ENCODE measurements at places on chromosomes 3 and 15. TPM values are rescaled to one million over a fixed set of nuclear protein-coding genes. Genes with fewer than 3 reads are reported as not detected.

DNA sequence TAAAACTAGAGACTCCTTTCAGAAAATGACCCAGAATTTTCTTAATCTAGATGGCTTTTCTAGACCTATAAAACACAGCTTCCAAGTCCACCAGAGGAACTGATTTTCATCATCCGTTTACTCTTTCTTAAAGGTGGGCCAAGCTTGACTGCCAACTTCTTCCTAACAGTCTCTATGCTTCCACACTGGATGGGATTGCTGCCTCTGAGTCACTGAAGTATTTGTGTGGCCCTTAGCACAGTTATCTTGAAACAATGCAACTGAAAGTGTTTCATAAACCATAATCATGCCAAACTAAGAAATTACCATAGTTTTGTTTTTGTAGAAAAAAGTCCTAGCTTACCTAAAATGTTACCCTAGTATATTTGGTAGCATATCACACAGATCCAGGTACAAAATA lies 985.7 kb downstream of the TUSC7 start:
- DNase-seq, result no peak

GRCh38 chr3:67357610-67358458 lies 296.6 kb downstream of the SUCLG2 start:
- DNase-seq, result peak; percentile 36

- peak; percentile 17 for DNase-seq
Measured at GRCh38 chr3:79521221-79521848, 246.5 kb downstream of the ROBO1 start.

GRCh38 chr3:99699841-99700240 lies 61.4 kb downstream of the COL8A1 start:
- DNase-seq, result peak; percentile 64

DNA sequence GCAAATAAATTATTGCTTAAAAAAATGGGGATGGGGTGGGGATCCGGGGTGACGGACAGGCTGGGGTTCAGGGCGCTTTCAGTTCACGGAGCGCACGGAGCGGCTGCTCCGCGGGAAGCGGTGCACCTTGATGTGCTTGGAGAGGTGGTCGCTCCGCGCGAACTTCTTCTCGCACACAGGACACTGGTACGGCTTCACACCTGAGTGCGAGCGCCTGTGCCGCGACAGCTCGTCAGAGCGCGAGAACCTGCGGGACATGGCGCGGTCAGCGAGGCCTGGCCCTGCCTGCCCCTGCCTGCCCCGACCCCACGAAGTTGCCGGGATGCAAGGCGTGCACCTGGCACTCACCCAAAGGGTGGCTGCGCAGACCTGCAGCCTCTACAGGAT lies 13.6 kb downstream of the KLF15 start:
- DNase-seq, result no peak

DNA sequence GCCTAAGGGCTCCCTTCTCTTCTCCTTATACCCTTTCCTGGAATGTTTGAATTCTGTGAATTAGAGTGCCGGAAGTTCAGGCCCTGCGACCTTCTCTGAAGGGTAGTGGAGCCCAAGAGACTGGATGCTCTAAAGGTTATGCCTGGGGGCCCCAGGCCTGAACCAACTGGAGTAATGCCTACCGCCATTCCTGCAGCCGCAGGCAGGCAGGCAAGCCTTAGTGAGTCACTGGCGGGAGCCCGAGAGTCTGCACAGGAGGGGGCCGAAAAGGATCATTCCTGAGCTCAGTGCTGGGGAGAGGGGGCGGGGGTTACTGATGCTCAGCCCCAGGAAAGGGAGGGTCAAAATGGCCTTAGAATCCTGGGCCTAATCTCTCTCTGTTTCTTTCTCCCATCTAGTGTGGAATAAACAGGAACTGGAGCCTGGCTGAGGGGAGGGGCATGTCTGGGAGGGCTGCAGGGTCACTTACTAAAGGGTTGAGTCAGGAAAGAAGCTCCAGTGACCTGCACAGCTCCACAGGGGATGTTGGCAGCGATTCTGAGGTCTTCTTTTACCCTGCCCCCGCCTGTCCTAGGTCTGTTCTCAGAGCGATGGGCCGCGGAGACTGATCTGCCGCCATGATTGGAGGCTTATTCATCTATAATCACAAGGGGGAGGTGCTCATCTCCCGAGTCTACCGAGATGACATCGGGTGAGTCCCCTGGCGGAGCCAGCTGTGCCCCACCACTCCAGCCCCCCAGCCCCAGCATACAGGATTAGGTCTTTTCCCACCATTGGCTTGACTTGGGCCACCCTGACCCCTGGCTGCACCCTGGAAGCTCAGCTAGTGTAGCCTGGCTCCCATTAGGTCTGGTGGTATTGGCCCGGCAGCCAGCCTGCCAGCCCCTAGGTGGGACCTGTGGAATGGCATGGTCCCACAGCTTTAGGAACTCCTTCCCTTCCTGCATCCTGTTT lies 2.0 kb downstream of the AP2M1 start:
- peak; percentile 93 for DNase-seq

- no peak for DNase-seq
Measured at GRCh38 chr3:146884296-146884695, 279.1 kb upstream of the PLSCR5 start.

- no peak for DNase-seq
Measured at GRCh38 chr15:101534376-101534970, 45.0 kb upstream of the PCSK6 start.

DNA sequence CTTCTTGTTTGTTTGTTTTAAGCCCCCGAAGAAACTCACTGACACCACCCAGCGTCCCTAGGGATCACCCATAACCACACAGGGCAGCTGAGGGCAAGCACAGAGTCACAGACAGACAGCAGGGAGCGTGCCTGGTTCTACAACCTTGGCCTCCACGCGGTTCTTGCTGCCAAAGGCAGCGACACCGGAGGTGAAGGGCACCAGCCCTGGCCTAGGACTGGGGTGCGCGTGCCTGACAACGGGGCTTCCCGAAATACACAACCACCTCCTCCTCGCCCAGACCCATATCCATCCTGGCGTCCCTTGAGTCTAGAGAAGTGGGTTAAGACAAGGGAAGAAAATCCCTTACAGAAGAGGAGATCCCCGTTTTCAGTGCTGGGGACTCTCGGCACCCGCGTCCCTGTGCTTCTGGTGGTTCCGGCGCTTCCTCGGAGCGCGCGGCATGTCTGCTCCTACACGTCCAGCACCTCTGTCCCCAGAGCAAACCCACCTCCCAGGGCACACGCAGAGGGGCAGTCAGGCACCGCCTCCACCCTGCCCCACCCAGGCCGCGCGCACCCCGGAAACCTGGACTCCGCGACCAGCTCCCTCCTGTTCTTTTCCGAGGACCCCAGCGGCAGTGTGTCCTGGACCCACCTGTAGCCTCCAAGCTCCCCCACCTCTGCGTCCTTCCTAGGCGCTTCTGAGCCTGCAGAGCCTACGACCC lies 911 bp downstream of the RFTN1 start:
- no peak for DNase-seq

- DNase-seq, result no peak
Measured at GRCh38 chr3:135292162-135292561, 497.1 kb downstream of the EPHB1 start.

DNA sequence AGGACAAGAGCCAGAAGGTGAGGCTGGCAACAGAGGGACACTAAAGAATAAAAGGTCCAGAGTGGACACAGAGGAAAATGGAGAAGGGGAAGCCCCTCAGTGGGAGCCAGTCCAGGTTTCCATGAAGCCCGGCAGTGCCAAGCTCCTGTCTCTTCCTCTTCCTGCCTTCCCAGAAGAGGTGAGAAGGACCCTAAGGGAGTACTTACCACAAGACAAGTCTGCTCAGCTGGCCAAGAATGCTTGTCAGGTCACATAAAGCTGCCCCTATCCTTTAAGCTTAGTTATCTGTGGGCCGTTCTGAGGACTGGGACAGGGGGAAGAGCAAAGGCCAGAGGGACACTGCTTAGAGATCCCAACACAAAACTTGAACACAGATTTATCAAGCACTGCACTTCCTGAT lies 100.2 kb downstream of the RYK start:
- no peak for DNase-seq

GRCh38 chr3:70277304-70277703 lies 35.1 kb downstream of the MDFIC2 start:
- no peak for DNase-seq

GRCh38 chr15:62027263-62027565 lies 33.0 kb downstream of the VPS13C start:
- no peak for DNase-seq

- no peak for DNase-seq
Measured at GRCh38 chr15:69735121-69735520, 282.5 kb downstream of the RPLP1 start.

- no peak for DNase-seq
Measured at GRCh38 chr3:123122525-123123315, 55.9 kb downstream of the PDIA5 start.

GRCh38 chr3:155325263-155325835 lies 31.9 kb upstream of the STRIT1 start:
- DNase-seq, result peak; percentile 66

DNA sequence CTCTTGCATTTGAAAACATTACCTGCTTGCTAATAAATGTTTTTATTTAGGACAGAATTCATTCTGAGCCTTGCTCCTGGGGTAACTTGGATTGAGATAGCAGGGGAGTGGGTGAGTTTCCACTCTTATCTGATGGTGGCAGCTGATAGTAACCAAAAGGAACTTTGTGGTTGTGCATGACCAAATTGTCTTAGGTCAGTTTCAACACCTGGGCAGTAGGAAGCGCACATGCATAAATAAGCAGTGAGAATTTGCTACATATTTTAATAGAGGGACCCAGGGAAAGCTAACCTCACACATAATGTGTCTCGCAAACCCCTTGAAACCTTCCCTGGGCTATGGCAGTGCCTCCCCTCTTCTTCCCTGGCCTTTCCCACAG lies 65.4 kb upstream of the XCR1 start:
- no peak for DNase-seq

DNA sequence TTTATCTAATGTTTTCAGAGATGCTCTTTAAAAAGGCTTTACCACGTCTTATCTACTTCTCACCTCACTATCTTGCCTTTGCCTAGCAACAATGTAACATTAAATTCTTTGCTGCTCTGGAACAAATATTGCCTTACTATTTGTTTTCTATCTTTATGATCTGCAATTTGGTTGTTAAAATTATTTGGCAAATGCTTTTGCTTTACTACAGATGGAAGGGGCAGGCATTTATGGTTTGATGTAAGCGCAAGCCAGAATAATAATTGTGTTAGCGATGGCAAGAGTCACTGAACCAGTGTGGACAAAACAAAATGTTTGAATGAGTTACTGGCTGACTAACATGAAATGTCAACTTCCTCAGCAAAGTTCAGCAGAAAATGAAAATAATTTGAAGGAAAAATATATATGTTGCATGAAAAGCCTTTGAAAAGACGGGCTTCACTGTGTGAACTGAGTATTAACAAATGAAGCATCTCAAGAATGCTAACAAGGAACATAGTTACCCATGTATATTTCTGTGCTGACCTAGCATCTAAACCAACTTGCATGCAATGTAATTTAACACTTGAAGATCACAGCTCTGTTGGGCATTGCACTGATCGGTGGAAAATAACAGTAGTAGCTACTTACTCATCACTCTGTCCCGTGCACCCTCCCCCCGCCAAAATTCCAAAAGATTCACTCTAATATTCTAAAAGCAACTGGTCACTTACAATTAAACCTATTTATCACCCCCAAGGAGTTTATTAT lies 454.0 kb upstream of the ARHGEF26 start:
- no peak for DNase-seq

DNA sequence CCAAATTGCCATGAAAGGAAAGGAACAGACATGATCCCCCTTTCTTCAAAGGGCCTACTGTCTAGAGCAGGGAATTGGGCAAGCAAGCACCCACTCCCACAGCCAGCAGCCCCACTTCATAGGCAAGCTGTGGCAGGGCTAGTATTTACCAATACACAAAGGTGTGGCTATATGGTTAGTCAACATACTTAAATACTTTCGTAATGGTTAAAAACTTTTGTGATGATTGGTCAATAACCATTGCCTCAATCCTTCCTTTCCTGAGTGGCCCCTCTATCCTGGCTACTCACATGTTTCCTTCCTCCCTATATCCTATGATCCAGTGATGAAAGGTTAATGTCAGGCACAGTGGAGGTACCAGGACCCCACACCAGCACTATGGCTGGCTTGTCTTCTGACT lies 30.1 kb upstream of the ARL8B start:
- no peak for DNase-seq

DNA sequence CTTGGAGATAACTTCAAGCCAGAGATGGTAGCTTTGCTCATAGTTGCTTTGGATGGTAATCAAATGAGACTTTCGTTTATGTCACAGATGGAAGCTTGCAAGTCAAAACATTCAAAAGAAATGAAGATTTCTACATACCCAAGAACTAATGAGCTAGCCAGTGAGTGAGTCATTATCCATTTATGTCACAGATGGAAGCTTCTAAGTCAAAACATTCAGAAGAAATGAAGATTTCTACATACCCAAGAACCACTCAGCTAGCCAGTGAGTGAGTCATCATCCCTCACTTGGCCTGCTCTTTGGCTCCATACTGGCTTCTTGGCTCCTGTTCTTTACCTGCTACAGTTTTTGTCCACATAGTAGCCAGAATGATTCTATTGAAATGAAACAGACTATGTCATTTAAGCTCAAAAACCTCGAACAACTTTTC lies 559.8 kb upstream of the CBLB start:
- DNase-seq, result peak; percentile 95

DNA sequence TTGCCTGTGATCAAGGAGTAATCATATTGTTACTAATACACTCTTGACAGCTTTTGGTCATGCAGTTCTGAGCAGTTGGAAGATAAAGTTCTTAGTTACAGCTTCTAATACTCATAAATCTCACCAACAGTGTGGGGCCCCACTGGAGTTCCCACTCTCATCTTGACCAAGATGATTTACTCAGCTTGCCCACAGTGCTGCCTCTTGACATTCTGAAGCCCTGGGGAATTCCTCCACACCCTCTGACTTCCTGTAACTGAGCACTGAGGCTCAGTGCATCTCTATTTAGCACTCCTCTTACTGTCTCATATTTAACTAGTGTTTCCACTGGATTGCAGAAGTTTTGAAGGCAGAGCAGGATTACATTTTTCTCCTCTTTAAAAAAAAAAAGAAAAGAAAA lies 1.9 kb upstream of the ARL6IP5 start:
- DNase-seq, result no peak

DNA sequence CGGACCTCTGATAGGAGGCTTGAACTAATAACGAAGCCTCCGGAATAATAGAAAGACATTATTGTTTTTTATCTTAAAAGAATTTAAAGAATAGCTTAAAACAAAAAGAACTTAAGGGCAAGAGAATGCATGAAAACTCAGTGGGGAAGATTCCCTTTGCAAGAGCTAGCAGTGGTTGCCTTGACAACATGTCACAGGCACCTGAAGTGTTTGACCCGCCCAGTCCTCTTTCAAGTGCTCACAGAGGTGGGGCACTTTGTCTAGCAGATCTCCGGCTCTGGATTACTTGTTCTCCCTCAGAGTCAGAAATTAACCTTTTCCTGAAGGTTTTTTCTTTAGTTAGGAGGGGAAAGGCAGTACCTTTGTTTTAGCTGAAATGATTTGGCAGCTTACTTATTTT lies 37.8 kb downstream of the LARS2 start:
- no peak for DNase-seq

The PPARG gene
- 34.7 TPM for total RNA-seq

The CLDN11 gene
- total RNA-seq, result 0.06 TPM

The BTBD1 gene
- 51.6 TPM for total RNA-seq

The AGTR1 gene
- 0.53 TPM for total RNA-seq

The FBXO40 gene
- not detected for total RNA-seq

The CELF6 gene
- total RNA-seq, result not detected

Data from H4 (cell line).